ENCODE measurements at places on chromosomes 16 and 17.

- no peak for DNase-seq
These were observed 69.9 kb downstream of the AKAP1 start for GRCh38 chr17:57154921-57155320.

DNA sequence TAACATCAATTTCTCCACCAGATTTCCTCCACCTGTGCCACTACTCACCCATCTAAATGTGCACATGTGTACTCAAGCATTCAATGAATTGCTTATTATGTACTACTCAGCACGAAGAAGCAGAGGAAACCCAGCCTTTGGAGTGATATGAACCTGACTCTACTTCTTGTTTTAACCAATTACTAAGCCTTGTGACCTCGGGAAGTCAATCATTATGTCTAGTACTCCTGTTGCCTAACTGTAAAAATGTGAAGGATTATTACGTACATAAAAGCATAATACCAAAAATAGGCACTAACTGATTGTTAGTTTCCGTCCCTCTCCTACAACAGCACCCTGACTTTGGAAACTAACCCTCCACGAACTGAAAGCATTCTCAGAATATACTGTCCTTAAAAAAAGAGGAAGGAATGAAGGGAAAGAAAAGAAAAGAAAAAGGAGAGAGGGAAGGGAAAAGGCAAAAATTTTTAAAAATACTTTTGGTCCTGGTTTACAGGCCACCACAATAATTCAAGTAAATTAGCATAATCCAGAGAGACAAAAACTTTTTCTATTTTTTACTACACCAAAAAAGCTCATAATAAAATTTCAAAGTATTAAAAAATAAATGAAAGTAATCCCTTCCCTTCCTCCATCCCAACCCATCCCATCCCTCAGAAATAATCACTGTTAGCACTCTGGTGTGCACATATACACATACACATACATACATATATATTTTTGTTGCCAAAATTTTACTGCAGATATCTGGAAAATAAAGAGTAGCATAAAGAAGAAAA lies 53.6 kb downstream of the KANSL1 start:
- no peak for DNase-seq

- DNase-seq, result no peak
These were observed 71.8 kb downstream of the LMF1 start for GRCh38 chr16:898761-899682.

DNA sequence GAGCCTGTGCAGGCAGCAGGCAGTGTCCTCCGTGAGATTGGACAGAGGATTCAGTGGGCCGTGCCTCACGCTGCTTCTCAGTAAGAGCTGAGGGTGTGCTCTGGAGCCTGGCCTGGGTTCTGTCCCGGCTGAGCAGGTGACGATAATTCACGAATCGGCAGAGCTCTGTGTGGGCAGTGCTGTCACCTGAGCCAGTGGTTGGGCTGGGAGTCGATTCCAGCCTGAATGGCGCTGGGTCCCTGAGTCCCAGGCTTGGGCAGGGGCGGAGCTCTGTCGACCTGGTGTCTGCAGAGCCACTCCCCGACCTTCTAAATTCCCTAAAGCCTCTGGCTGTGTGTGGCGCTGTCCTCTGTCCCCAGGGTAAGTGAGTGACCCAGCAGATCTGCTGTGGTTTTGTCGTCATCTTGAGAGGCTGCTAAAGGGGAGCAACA lies 8.4 kb downstream of the ACSF3 start:
- DNase-seq, result peak; percentile 27

GRCh38 chr16:11042191-11042590 lies 97.8 kb downstream of the CLEC16A start:
- DNase-seq, result no peak

- no peak for DNase-seq
These were observed 154.1 kb downstream of the SOCS1 start for GRCh38 chr16:11101695-11102522.

- no peak for DNase-seq
These were observed 18.9 kb upstream of the KCNJ12 start for GRCh38 chr17:21357281-21357680.

- no peak for DNase-seq
These were observed 11.0 kb upstream of the KATNB1 start for GRCh38 chr16:57724531-57724930.

DNA sequence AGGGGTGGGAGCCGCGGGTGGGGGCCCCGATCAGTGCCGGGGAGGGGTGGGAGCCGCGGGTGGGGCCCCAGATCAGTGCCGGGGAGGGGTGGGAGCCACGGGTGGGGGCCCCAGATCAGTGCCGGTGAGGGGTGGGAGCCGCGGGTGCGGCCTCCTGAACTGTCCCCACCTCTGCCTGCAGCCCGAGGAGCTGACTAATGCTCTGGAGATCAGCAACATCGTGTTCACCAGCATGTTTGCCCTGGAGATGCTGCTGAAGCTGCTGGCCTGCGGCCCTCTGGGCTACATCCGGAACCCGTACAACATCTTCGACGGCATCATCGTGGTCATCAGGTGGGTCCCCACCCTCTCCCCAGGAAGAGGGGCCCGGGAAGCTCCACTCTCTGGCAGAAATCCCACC lies 20.1 kb downstream of the TPSG1 start:
- no peak for DNase-seq

DNA sequence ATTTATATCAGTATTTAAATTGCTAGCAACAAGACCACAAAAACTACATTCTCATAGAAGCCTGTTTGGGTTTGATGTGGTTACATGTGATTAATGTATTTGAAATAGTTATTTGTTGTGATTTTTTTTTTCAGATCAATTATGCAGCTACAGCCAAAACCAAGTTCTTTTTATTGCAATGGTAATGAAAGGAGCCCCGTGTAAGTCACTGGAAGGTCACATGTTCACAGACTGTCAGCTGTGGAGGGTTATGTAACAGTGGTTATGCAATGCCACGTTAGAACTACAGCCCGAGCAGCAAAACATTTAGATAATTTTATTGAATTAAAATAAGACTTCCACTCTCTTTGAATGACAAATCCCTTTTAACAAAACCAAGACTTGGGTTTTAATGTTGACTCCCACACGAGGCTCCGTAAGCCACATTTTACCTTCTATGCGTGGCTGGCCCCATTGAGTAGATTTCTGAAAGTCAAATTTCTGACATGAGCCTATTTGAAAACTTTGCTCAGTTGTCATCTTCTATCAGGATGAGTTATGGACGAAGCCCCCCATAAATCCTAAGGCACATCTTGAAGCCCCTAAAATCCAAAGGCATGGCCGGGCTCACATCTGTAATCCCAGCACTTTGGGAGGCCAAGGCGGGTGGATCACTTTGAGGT lies 41.8 kb upstream of the SEC14L1 start:
- peak; percentile 28 for DNase-seq

DNA sequence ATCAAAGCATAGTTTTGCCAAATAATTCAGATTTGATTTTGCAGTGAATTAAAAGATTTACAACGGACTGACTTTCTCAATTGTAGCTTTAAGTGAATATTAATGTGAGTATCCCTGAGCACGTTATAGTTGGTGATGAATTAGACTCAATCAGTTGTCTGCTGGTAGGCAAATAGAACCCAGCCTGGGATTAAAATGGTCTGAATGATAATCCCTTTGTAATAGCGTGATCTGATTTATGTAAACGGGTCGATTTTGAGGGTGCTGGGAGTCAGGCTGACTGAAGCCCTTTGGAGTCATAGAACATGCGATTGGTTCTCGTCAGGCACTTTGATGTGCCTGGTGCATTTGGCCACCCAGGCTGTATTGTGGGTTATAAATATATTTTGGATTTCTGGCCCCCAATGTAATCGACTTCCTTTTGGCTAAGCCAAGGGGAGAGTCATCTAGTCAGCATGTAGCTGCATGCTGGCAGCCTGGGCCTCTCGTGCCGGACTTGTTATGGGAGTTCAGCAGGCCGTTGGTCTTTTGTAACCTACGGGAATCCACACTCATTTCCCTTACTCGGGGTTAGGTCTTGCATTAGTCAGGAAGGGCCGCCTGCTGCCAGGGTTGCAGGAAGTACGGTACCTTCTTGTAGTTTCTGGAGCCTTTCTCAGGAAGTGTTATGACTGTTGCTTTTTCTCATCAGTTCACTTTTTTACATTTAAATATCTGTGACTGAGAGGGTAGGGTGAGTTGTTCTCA lies 5.4 kb downstream of the PGS1 start:
- no peak for DNase-seq

DNA sequence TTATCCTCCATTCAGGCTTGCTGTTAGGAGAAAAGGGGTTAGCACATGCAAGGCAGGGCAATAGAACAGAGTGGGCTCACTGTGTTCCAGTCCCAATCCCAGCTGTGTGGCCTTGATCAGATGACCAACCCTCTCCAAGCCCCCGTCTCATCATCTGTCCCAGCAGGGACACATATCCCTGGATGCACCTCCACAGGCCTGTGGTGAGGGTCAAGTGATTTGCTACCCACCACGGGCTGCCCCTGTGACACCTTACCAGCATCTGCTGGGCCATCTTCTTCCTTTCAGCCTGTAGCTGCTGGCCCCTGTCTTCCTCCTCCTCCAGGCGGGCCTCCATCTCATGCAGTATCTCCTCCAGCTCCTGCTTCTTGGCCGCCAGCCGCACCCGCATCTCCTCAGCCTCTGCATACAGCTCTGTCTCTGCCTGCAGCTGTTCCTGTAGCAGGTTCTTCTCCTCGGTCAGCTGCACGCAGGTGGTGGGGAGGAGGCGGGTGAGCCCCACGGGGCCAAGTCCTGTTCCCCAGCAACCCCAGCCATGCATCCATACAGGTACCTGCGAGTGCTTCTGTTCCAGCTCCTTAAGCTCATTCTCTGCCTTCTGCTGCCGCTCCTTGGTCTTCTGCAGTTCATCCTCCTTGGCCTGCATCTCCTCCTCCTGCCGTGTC lies 91.3 kb downstream of the NDE1 start:
- no peak for DNase-seq

DNA sequence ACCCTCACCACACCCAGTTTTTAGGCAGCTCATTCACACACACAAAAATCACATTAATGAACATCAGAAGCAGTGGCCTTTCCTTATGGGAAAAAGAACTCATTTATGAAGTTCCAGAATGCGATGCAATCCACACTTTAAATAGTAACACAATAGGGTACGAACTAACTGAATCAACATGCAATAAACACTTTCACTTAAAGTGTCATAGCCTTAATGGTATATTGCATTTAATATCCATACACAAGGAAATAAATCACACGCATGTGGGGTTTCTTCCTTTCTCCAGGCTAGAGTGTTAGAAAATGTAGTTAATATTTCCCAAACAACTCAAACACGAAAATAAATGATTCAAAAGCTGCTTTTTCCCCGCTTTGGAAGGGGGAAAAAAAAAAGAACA lies 19.7 kb downstream of the ADCY9 start:
- DNase-seq, result no peak

DNA sequence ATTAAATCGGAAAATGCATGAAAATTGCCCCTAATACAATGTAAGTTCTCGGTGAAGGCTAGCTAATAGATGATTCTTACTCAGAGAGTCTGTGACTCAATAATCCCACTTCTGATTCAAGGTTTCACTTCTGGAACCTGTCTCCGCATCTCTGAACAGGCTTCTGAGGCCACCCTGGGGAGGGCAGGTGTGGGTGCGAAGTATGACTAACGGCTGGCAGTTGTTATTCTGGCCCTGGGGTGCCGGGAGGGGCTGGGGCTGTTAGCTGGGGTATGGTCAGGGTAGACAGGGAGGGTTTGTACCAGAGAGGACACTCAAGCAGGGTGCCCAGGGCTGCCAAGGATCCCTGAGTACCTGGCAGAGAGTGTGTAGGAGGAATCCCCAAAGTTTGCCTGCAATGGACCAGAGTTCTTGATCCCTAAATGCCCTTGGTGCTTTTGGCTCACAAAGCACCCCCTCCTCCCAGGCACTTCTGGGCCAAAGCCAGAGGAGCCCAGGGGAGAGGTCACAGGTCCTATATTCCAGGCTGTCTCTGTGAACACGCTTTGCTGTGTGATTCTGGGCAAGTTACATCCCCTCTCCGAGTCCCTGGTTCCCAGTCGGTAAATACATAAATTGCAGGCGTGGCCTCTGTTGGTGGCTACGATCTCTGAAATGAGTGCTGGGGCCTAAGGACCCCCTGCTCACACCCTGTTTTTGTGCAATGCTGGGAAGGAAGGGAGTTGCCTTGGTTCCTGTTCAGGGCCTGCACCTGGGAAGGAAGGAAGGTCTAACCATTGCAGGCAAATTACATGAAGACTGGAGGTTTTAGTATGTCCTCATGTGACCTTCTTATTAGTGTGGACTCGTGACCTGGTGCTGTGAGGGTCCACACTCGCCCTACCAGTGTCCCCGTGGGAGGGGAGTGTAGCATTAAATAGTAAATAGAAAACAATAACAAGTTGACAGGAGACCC lies 49.9 kb upstream of the CPNE2 start:
- DNase-seq, result no peak

DNA sequence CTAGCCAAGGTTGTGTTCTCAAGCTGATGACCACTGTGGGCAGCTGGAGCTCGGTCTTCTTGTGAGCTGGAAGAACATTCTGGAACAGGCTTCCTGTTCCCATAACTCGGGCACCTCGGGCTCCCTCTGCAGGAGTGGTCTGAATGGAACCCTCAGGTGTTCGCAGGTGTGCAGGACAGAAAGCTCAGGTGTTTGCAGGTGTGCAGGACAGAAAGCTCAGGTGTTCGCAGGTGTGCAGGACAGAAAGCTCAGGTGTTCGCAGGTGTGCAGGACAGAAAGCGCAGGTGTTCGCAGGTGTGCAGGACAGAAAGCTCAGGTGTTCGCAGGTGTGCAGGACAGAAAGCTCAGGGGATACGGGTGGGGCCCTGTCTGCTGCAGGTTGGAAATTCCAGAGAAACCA lies 109.0 kb upstream of the CACNG5 start:
- DNase-seq, result no peak

GRCh38 chr17:6348891-6349290 lies 86.0 kb downstream of the AIPL1 start:
- DNase-seq, result no peak

GRCh38 chr16:12458591-12459358 lies 344.9 kb downstream of the CPPED1 start:
- DNase-seq, result no peak

DNA sequence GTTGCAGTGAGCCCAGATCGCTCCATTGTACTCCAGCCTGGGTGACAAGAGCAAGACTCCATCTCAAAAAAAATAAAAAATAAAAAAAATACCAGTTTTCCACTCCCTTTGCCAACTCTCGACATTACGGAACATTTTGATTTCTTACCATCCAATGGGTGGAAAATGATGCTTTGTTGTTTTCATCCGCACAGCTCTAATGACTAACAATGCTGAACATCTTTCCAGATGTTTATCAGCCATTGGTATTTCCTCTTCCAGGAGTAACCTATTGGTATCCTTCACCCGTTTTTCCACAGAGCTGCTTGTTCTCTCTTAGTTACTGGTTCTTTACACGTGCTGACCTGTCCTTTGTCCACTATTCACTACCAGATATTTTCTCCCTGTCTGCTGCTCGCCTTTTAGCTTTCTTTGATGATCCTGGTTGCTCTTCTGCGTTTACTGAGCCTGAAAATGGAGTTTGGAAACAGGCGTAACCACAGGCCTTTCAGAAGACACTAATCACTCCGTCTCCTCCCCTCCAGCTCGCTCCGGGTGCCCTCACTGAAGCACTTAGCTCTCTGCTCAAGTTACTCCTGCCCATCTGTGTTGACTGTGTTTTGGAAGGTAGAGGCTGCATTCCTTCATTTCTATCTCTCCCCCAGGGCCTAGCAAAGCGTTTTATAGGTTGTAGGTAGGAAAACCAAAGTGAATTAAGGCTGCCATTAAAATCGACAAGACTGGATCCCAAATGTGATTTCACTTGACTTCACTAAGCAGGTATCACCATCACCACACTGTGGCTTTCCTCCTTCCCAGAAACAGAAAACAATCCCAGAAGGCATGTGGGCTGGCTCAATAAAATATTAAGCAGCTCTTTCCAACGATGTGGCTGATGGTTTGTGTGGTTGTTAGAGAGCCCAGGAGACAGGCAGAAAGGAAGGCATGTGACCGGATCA lies 8.9 kb downstream of the SHPK start:
- no peak for DNase-seq

- no peak for DNase-seq
These were observed 5.4 kb upstream of the SLC5A10 start for GRCh38 chr17:18946536-18946935.

All from NCI-H526 treated with DMSO at 0.1 percent for 48 hours (cell line).